ENCODE measurements at places on chromosomes 5 and 9. TPM values are rescaled to one million over a fixed set of nuclear protein-coding genes. Genes with fewer than 3 reads are reported as not detected.

The SPINK6 gene
- not detected for total RNA-seq

The SLC34A3 gene
- not detected for total RNA-seq

The PCDHGB5 gene
- 9.3 TPM for total RNA-seq

The LMX1B gene
- total RNA-seq = 0.27 TPM

The PHYHD1 gene
- total RNA-seq = 4.4 TPM

The SCGB3A1 gene
- not detected for total RNA-seq

The IFNB1 gene
- total RNA-seq = not detected

The RPP25L gene
- total RNA-seq = 12.6 TPM

The CCL27 gene
- 1.7 TPM for total RNA-seq

The SMIM27 gene
- 7.8 TPM for total RNA-seq
